Effector memory CD4-positive, alpha-beta T cell (primary cell): ENCODE measurements at places on chromosomes 5 and 9.

DNA sequence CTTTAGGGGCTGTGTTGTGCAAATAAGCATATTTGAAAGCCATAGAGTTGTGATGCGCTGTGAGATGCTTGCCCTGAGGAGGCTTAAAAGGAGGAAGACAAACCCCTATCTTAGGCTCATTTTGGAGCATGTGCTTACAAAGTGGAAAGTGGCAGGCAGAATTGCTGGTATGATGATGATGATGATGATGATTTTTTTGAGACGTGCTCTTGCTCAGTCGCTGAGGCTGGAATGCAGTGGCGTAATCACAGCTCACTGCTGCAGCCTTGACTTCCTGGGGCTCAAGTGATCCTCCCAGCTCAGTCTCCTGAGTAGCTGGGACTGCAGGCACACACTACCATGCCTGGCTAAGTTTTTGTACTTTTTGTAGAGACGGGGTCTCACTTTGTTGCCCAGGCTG, 1.7 kb downstream of the CNOT8 start:
- no peak for DNase-seq
- H3K36me3 ChIP-seq: peaks cover 21% of the 10 kb centered on the region
- peaks cover 22% of the 10 kb centered on the region for H3K4me1 ChIP-seq
- peak overlapping the region; percentile 98 for H3K27ac ChIP-seq

DNA sequence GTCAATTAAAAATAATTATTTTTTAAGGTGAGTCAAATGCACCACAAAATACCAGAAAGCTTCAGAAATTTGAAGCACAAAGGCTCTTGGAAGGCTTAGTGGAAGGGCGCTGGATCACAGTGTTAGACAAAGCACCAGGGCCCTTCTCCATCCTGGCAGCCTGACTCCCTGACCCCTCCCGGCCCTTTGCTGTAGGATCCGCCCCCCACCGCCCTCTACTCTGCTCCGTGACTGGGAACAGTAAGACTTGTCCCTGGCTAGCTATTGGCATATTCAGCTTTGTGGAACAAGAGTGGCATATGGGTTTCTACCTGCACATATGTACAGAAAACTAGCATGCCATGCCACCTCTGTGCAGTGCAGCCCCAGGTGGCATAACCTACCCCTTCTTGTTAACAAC, 222.1 kb downstream of the SYK start:
- H3K27ac ChIP-seq: no peak overlapping the region
- no peaks in the 10 kb centered on the region for H3K4me1 ChIP-seq
- no peaks in the 10 kb centered on the region for H3K36me3 ChIP-seq
- H3K27me3 ChIP-seq: no peaks in the 10 kb centered on the region
- no peak for DNase-seq

DNA sequence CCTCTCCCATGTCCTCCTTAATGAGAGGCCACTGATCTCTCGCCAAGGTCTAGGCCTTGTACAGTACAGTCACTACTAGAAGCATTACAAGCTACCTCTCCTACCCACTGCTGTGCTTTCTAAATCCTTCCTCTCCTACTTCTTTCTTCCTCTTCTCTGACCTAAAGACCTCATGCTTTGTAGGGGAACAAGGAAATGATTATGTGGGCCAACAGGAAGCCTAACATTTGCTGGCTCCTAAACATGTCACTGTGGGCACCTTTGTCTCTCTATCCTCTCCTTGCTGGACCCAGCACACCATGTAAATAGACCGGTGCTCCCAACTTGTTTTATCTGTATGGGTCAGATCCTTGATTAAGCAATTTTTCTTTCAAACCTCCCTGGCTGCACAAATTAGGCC, 16.7 kb downstream of the SLC28A3 start:
- no peak overlapping the region for H3K27ac ChIP-seq
- DNase-seq: no peak
- H3K4me1 ChIP-seq: no peaks in the 10 kb centered on the region
- H3K4me3 ChIP-seq: no peak overlapping the region
- no peaks in the 10 kb centered on the region for H3K36me3 ChIP-seq
- no peaks in the 10 kb centered on the region for H3K27me3 ChIP-seq

DNA sequence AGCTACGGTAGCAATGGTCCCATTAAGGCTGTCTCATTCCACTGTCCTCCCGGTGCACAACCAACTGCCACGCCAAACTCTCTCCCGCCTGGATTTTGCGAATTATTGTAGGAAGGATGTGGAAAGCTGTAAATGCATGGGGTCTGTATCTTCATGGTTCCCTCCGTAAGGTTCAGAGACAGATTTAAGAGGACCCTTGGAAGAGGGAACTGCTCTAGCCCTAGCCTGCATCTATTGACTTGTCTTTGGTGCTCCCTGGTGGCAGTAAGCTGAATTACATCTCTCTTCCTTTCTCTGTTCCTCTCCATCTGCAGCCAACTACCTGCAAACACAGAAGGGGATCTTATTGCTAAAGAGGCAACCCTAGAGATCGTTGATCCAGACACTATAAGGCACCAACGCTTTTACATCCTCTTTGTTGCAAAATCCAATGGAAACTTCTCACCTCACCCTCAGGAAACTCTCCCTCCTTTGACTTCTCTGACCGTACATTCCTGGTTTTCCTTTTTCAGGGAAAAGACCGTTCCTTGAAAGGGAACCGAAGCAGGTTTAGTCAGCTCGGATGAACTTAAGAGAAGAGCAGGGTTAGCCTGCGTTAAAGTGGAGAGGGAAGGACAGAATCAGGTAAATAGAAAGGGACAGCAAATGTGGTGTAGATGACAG, 11.9 kb downstream of the CAPSL start:
- H3K27ac ChIP-seq: no peak overlapping the region
- H3K4me3 ChIP-seq: no peak overlapping the region
- H3K36me3 ChIP-seq: no peaks in the 10 kb centered on the region
- peak; percentile 48 for DNase-seq
- no peaks in the 10 kb centered on the region for H3K27me3 ChIP-seq

GRCh38 chr5:142888469-142889085, 118.4 kb downstream of the ARHGAP26 start:
- H3K27me3 ChIP-seq: no peaks in the 10 kb centered on the region
- H3K27ac ChIP-seq: no peak overlapping the region
- DNase-seq: peak; percentile 11
- no peak overlapping the region for H3K4me3 ChIP-seq
- H3K4me1 ChIP-seq: no peaks in the 10 kb centered on the region

- no peak overlapping the region for H3K4me3 ChIP-seq
- H3K36me3 ChIP-seq: no peaks in the 10 kb centered on the region
- DNase-seq: no peak
Observed at GRCh38 chr5:147857302-147858129, 21.0 kb upstream of the SCGB3A2 start.

DNA sequence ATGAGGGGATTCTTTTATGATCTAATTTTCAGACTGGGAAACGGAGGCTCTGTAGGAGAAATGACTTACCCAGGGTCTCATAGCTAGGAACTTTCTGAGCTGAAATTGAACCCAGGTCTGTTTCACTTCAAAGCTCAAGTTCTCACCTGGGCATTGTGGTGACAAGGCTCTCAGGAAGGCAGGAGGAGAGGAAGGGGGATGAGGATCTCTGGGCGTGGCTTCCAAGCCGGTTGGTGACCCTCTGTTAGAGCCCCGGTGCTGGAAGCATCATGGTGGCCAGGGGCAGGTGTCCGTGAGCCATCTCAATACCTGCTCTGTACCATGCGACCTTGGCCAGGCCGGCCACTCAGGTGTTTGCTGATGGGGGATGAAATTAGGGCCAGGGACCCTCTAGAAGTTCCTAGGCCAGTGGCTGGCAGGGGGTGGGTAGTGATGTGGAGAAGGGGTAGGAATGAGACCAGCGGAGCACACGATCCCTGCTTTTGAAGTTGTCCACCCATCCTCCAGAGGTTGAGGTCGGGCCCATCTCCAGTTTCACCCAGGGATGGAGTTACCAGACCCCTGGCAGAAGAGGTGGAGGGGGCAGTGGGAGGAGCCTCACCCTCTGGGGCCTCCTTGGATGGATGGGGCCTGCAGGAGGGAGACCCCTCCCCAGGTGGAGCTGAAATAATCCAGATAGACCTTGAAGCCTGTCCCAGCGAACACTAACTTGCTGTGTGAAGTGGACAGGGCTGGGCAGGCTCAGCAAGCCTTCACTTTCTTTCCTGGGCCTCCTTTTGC, 5.9 kb downstream of the CRB2 start:
- H3K4me1 ChIP-seq: no peaks in the 10 kb centered on the region
- no peaks in the 10 kb centered on the region for H3K36me3 ChIP-seq
- DNase-seq: no peak
- H3K4me3 ChIP-seq: no peak overlapping the region
- no peaks in the 10 kb centered on the region for H3K27me3 ChIP-seq

DNA sequence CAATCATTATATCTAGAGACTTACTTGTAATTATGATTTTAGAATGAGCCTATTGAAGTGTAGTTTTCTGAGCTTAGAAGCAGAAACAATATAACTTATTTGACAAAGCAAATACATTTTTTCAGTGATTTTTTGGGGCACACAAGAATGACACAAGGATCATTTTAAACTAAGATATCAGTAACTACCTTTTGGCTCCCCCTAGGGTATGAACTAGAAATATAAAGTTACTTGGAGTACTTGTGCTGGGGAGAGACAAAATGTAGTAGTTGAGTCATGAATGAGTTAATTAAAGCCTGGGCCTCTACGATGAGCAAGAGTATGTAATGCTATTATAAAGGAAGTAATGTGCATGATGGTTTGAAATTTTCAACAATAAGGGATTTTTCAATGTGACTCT, 1244.1 kb upstream of the ACO1 start:
- DNase-seq: no peak
- no peaks in the 10 kb centered on the region for H3K27me3 ChIP-seq
- H3K27ac ChIP-seq: no peak overlapping the region
- no peaks in the 10 kb centered on the region for H3K36me3 ChIP-seq
- H3K4me1 ChIP-seq: no peaks in the 10 kb centered on the region
- no peak overlapping the region for H3K4me3 ChIP-seq

- no peaks in the 10 kb centered on the region for H3K27me3 ChIP-seq
- H3K36me3 ChIP-seq: no peaks in the 10 kb centered on the region
- no peak overlapping the region for H3K4me3 ChIP-seq
- no peak overlapping the region for H3K27ac ChIP-seq
- H3K4me1 ChIP-seq: no peaks in the 10 kb centered on the region
- no peak for DNase-seq
Observed at GRCh38 chr5:61132559-61132958, 29.7 kb downstream of the SMIM15 start.

- no peak overlapping the region for H3K4me3 ChIP-seq
- H3K27ac ChIP-seq: no peak overlapping the region
- no peaks in the 10 kb centered on the region for H3K36me3 ChIP-seq
- H3K4me1 ChIP-seq: peaks cover 7% of the 10 kb centered on the region
Observed at GRCh38 chr5:102867992-102868662, 113.0 kb downstream of the PAM start.

- H3K27ac ChIP-seq: no peak overlapping the region
- no peak overlapping the region for H3K4me3 ChIP-seq
- H3K4me1 ChIP-seq: no peaks in the 10 kb centered on the region
- H3K36me3 ChIP-seq: no peaks in the 10 kb centered on the region
- DNase-seq: no peak
Observed at GRCh38 chr5:116730706-116731105, 156.1 kb upstream of the SEMA6A start.

DNA sequence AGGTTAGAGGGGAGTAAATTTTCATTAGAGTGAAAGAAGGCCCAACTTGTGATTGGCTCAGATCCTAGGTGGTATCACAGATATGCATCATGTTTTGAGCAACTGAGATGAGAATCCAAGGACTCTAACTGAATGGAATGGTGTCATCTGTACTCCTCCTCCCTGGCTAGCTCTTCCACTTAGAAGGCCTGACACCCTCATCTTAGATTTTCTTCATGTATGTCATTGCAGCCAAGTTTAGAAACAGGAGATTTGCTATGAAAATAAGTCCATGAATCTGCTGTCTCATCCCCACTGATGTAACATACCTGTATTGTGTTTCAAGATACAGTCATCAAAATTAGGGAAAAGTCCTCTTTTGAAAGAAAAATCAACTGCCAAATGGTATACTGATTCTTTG, 54.4 kb downstream of the ITGA1 start:
- DNase-seq: no peak
- no peak overlapping the region for H3K4me3 ChIP-seq
- no peaks in the 10 kb centered on the region for H3K4me1 ChIP-seq

DNA sequence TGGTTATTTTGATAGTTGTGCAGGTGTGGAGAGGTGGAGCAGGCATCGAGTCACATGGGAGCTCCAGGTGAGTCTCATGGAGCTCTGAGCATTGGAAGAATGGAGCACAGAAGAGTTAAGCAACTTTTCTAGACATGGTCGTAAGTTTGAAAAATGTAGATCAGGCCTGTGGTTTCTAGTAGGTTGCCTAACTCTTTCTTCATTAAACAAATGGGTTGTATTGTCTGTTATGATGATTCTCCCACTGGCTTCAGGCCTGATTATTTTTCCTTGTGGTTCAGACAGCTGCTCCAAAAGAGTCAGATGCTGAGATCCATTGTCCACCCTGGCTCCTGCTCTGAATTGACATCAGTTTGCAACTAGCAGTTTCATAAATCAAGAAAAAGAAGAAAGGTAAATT, 80.3 kb upstream of the RPS23 start:
- no peaks in the 10 kb centered on the region for H3K27me3 ChIP-seq
- no peak for DNase-seq
- peak overlapping the region; percentile 76 for H3K27ac ChIP-seq
- no peaks in the 10 kb centered on the region for H3K36me3 ChIP-seq
- H3K4me3 ChIP-seq: no peak overlapping the region

- H3K27ac ChIP-seq: no peak overlapping the region
- H3K36me3 ChIP-seq: no peaks in the 10 kb centered on the region
- DNase-seq: no peak
Observed at GRCh38 chr9:98791608-98792490, 4.5 kb downstream of the ANKS6 start.

- no peak overlapping the region for H3K27ac ChIP-seq
- no peak overlapping the region for H3K4me3 ChIP-seq
- H3K36me3 ChIP-seq: no peaks in the 10 kb centered on the region
- H3K4me1 ChIP-seq: peaks cover 12% of the 10 kb centered on the region
Observed at GRCh38 chr5:158855510-158855909, 244.2 kb downstream of the EBF1 start.

DNA sequence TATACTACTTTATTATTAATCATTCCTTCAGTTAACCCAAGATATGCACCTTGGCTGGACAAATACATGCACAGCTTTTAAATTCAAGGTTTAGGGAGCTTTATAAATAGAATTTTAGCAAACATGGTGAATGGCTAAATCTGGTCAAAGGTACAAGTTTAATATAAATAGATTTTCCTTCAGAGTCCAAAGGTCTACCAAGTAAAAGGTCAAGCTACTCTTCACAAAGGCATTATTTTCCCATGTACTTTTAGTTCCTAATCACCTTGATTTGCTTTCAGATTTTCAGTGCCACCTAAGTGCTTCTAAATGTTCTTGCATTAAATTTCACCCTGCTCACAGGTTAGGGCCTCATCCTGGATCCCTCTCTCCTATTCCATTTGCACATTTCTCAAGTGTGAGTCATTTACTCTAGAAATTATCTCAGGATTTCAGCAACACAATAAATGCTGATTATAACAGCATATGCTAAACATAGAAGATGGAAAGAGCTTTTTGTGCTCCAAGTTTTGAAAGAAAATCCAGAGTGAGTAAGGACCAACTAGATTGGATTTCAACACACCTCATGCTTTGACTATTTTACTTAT, 459.4 kb upstream of the ITGA1 start:
- no peaks in the 10 kb centered on the region for H3K36me3 ChIP-seq
- no peak overlapping the region for H3K4me3 ChIP-seq
- no peak for DNase-seq
- no peaks in the 10 kb centered on the region for H3K4me1 ChIP-seq
- H3K27me3 ChIP-seq: no peaks in the 10 kb centered on the region
- H3K27ac ChIP-seq: no peak overlapping the region

- no peaks in the 10 kb centered on the region for H3K27me3 ChIP-seq
- H3K27ac ChIP-seq: no peak overlapping the region
- H3K4me3 ChIP-seq: no peak overlapping the region
Observed at GRCh38 chr5:74064225-74064624, 438.2 kb downstream of the ARHGEF28 start.
